ENCODE measurements at places on chromosomes 5 and 9. TPM values are rescaled to one million over a fixed set of nuclear protein-coding genes. Genes with fewer than 3 reads are reported as not detected.

Gene ARID3C
- total RNA-seq = 0.24 TPM

- no peaks in the 10 kb centered on the region for H3K4me1 ChIP-seq
- no peaks in the 10 kb centered on the region for H3K27me3 ChIP-seq
- no peak for DNase-seq
- H3K36me3 ChIP-seq = peaks cover 40% of the 10 kb centered on the region
- no peak overlapping the region for H3K4me3 ChIP-seq
Observed at GRCh38 chr9:419571-420171, 205.0 kb downstream of the DOCK8 start.

DNA sequence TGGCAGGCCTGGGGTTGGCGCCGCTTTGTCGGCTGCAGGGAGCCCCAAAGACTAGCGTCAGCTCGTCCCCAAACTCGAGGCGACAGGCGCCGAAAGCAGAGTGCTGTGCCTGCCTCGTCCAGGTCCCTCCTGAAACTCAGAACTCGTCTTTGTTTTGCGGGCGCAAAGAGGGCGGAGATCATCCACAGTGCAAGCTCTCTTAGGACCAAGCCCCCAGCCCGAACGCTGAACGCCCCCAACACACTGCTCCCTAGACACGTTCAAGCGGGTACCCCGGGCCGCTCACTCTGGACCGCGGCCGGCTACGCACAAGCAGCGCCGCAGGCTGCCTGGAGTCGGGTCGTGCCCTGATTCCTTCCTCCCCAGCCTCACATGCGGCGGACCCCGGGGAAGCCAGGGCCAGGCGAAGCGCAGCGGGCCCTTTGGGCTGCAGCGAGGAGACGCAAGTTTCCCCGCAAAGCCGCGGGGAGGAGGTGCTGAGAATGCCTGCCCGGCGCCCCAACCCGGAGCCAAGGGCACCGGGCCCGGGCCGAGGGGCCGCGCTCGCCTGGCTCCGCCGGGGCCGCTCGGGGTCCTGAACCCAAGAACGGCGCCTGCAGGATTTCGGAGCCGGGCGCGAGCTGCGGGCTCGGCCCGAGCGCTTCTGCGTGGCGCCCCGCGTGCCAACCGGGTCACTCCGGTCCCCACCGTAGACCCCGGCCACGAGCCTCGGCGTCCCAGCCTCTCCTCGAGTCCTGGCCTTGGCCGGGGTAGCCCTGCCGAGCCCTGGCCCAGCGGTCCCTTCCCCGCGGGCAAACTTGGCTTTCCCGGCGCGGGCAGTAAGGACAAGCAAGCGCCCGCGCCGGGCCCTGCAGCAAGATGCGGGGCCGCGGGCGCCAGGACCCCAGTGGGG is 738 bp downstream of the FSTL4 start:
- no peaks in the 10 kb centered on the region for H3K36me3 ChIP-seq
- peaks cover 12% of the 10 kb centered on the region for H3K27me3 ChIP-seq
- H3K4me3 ChIP-seq = no peak overlapping the region
- H3K27ac ChIP-seq = no peak overlapping the region

DNA sequence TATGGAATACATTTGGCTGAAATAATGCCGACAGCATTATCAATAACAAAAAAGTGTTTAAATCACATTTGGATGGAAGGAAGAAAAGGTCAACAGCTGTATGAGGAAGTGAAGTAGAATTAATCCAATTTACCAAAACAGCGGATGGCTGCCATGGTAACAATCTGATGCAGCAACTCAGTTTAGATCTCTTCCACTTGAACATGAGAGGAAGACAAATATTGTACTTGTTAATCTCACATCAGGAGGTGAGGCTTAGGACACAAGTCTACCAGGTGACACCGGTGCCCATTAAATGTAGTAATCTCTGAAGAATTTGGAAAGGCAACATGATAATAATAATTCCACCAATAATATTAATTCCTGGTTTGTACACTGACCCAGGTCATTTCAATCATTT is 2.4 kb downstream of the RASEF start:
- no peak for DNase-seq
- H3K4me1 ChIP-seq = no peaks in the 10 kb centered on the region
- no peak overlapping the region for H3K27ac ChIP-seq
- no peaks in the 10 kb centered on the region for H3K27me3 ChIP-seq

DNA sequence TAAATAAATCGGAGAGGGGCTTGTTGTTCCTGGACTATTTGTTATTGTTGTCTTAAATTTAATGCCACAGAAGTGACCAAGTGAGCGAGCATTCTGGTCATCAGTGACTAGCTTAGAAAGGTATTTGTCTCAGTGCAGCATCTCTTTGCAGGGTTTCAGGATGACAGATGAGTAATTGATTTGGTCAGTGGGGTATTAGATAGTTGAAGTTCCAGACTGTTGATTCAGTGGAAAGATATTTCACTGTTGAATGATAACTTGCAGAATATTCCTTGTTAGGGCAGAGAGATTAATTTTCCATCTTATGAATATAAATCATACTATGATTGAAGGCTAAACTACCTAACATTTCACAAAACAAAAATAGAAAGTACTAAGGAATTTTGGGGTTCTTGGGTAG is 122.4 kb downstream of the TRIO start:
- H3K4me3 ChIP-seq = no peak overlapping the region
- peaks cover 39% of the 10 kb centered on the region for H3K4me1 ChIP-seq
- no peaks in the 10 kb centered on the region for H3K36me3 ChIP-seq
- no peak for DNase-seq
- no peak overlapping the region for H3K27ac ChIP-seq
